ENCODE measurements at places on chromosomes 16 and 17.
A peak's percentile ranks its signal among the peaks of the same experiment; 100 is the strongest.

DNA sequence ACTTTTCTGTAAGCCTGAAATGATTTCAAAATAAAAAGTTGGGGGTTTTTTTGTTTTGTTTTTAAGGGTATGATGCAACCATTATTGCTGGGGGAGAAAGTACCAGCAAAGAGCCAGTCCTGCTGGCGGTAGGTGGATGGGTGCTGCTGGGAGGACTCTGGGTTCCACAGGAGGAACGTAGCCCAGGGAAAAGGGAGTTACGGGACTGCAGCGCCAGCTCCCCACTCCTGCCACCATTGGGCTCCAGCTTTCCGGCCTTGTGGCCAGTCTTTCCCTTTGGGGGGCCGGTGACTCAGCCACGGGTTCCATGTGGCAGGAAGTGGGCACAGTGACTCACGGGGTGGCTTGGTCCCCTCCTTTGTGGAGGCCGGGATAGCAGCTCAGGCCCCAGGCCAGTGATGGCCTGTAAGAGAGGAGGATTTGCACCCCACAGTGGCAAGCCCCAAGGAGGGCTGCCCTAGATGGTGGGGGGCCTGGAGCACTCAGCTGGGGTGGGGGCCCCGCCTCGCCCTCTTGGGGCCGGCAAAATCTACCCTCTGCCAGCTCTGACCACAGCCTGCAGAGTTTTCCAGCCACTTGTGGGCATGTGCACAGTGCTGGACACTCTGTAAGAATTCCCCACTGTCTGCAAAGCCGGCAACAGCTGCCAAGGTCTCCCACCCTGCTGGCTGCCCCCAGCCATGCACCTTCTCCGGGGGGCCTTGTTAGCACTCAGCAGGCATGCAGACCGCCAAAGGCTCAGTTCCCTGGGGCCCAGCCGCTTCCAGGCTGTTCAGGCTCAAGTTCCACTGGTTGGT lies 30.4 kb downstream of the SOCS3 start:
- DNase-seq, result no peak

DNA sequence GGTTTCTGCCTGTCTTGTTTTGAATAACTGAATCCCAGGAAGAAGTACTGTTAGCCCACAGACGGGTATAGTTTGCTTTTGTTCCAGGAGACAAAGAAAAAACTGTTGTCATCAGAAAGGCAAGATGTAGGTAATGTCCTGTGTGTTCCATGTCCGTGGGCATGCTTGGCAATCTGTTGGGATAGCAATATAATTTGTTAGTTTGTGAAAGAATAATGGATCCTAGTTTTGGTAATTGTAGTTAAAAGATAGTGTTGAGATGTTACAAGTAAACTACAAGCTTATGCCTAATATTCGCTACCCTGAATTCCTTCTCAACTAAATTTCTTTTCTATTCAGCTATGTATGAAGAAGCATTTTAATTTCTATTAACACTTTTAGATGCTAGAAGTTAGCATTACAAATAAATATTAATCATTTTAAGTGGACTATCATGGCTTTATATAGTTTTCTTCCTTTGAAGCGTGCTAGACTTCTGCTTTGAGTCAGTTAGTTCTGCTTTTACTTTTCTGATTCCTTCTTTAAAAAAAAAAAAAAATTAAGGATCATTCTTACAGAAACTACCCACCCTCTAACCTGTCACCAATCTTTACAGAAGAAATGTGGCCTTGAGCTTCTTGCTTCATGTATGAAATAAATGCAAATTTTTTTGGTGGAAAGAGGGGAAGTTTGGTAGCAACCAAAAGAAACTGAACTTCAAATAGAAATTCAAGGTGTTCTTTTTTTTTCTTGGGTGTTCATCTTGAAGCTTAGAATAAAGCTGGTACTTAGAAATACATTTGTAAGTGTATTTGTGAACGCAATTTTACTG lies 2.4 kb downstream of the EVI2A start:
- no peak for DNase-seq

DNA sequence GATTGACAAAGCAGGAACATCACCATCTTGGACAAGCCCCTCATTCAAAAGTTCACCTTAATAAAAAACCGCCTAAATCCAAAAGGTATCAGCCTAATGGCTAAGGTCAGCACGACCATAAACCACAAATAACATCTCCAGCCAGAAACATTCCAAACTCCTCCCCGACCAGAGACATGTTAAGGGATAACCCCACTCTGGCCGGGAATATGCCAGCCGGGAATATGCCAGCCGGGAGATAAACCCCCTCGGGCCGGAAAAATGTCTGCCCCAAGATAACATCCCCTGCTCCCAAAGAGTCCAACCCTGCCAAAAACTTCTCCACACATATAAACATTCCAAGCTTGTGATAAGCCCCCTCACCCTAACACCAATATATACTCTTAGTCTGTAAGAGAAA lies 1.4 kb downstream of the DHX33 start:
- DNase-seq, result no peak

DNA sequence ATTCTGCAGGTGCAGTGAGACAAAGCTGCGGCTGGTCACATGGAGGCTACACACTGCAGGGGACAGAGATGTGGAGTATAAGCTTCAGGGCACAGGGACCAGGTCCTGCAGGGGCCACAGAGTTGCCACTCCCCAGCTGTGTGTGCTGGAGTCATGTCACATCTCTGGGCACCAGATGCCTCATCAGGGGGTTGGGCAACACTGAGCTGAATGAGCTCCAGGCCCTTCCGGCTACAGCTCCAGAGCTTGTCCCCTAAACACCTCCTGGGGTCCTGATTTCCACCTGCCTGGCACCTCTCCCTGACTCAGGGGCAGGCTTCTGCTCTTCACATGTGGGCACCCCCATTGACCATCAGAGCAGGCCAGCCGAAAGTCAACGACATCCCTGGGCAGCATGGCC lies 32.5 kb downstream of the SPHK1 start:
- DNase-seq, result no peak

GRCh38 chr17:51119415-51120356 lies 982 bp downstream of the SPAG9 start:
- DNase-seq, result no peak

GRCh38 chr17:332558-333322 lies 19.9 kb downstream of the RPH3AL start:
- no peak for DNase-seq

DNA sequence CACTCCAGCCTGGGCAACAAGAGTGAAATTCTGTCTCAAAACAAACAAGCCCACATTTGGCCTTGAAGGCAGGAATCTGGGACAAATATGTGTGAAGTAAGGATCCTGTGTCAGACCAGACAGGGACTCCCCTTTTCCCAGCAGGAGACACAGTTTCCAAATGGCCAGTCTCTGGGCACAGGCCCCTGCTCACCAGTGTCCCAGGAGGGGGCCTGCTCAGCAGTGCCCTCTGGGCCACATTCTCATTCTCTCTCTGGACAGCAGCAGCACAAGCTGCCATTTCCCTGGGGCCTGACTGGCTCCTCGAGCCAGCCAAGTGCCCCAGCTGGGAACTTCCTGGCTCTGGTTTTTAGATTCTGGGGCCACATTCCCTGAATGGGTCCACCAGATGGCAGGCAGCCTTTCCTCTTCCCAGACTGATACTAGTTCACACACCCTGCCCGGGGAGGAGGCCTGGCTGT lies 11.7 kb upstream of the MNT start:
- DNase-seq, result no peak

DNA sequence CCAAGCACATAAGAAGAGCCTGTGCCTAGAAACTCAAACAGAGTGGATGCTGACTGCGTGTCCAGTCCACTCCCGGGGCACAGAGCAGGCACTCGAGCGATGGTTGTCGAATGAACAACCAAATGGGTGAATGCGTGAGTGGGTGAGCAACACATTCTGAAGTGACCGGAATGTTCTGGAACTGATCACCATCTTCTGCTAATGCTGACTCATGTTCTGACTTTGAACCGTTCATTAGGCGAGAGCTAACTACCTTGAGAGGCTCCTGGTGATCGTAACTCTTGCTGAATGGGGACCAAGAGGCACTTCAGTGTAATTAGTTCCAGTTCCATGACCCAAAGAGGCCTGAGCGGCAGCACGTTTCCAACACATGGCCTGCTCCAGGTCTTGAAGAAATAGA lies 37.9 kb downstream of the IRF8 start:
- no peak for DNase-seq

- DNase-seq, result no peak
Measured at GRCh38 chr17:40416671-40417070, 1.0 kb downstream of the TOP2A start.

GRCh38 chr16:84090211-84090610 lies 26.5 kb downstream of the MBTPS1 start:
- no peak for DNase-seq

GRCh38 chr17:77946900-77947645 lies 11.4 kb upstream of the TNRC6C start:
- DNase-seq, result no peak

GRCh38 chr17:48951572-48951971 lies 6.9 kb upstream of the SNF8 start:
- DNase-seq, result no peak

DNA sequence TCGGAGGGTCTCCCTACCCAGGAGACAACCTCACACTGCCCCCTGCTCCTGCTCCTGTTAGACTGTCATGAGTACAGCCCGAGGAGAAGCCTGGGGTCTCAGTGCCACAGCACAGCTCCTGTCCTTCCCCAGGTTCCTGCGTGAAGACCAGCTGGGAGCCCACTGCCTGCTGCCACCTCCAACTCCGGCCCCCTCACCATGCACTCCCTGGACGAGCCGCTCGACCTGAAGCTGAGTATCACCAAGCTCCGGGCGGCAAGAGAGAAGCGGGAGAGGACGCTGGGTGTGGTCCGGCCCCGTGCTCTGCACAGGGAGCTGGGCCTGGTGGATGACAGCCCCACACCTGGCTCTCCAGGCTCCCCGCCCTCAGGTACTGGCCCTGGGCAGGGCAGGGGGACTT lies 16.2 kb downstream of the GLIS2 start:
- DNase-seq, result no peak

DNA sequence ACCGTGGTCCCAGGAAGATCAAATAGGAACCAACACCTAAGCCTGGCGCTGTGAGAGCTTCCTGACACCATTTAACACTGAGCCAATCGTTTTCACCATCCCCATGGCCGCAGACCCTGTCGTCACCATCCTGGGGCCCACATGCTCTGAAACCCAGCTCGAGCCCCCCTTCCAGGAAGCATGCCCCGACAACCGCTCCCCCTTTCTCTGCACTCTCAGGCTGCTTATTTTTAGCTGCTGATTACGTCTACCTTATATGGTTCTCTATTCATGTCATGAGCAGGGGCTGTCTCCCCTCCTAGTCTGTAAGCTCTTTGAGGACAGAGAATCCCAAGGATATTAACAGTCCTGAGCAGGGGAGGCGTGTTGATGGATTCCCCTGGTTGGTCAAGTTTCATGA lies 10.5 kb downstream of the SRL start:
- DNase-seq, result no peak

DNA sequence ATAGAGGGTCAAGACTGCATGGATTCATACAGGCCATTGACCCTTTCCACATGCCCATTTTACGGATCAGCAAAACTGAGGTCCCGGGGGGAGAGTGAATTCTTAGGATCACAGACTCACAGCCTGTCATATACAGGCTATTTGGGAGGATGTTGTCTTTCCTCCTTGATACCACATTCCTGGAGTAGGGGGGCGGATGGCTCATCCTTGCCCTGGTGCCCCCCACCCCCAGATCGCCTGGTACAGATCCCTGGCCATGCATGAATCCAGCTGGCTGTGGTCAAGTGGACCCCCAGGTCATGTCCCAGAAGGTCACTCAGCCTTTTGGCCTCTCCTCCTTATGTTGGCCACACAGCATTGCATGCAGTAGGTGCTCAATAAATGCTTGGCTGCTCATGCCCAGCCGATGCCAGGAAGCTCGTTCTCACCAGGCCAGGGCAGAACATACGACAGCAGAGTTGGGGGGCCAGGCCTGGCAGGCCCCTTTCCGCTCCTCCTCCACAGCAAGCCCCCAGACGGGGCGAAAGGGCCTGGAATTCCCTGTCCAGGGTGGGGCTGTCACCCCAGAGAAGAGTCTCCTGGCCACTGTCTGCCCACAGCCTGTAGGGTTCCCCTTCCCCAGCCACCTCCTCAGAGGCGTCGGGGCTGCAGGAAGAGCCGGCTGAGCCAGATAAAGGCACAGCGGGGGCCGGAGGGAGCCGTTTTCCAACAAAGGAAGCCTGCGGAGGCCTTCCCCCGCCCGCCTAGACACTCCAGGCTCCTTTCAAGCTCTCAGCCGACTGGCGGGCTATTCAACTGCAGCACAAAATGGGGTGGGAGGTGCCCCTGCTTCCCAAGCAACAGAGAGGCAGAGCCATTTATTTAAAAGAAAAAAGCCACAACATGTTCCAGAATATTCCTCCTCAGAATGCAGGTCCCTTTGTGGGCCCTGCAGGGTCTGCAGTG lies 215.7 kb upstream of the CIBAR2 start:
- DNase-seq, result no peak

DNA sequence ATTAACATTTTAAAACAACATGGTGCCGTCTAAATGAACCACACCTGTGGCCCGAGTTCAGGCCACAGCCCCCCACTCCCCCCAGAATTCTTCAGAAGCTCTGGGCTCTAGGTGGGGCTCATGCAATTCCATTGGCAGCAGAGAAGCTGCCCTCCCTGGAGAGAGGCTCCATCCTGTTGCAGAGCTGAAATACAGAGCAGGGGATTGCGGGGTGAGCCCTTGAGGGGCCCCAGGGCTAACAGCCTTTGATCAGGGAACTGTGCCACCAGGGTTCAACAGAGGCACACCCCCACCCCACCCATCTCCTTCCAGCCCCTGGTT lies 69.3 kb downstream of the ABR start:
- no peak for DNase-seq

GRCh38 chr16:50308237-50308965 lies 42.0 kb downstream of the ADCY7 start:
- no peak for DNase-seq

DNA sequence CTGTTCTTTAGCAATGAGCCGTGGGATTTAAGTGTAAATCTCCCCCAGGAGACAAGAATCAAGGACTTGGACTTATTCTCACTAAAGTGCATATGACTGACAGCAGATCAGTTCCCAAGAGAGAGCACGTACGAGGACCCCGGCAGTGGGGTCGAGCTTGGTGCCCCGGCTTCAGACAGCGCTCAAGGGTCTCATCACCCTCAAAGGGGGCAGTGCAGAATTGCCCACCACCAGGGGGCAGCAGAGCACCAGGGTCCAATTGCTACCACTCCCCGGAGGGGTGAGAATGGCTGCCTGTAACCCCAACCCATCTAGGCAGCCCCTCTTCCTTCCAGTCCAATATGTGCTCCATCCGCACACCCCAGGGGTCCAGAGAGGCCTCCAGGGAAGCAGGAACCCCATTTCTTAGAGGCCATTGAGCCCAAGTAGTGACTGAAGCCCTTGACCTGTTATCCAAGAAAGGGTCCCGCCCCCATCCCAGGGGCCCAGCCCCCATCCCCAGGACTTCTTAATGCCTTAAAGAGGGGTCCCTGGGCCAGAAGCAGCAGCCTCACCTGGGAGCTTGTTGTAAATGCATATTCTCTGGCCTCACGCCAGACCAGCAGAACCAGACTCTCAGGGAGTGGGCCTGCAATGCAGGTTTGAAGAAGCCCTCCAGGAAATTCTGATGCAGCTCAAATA lies 86.1 kb downstream of the ZDHHC7 start:
- DNase-seq, result peak; percentile 30
